ENCODE measurements at places on chromosomes 12 and 14.

GRCh38 chr12:54475537-54475936 is 2.1 kb upstream of the GTSF1 start:
- DNase-seq, result no peak

GRCh38 chr14:56195704-56196103 is 77.5 kb downstream of the PELI2 start:
- DNase-seq, result peak; percentile 84

GRCh38 chr12:70451528-70451927 is 85.4 kb downstream of the KCNMB4 start:
- DNase-seq, result no peak

DNA sequence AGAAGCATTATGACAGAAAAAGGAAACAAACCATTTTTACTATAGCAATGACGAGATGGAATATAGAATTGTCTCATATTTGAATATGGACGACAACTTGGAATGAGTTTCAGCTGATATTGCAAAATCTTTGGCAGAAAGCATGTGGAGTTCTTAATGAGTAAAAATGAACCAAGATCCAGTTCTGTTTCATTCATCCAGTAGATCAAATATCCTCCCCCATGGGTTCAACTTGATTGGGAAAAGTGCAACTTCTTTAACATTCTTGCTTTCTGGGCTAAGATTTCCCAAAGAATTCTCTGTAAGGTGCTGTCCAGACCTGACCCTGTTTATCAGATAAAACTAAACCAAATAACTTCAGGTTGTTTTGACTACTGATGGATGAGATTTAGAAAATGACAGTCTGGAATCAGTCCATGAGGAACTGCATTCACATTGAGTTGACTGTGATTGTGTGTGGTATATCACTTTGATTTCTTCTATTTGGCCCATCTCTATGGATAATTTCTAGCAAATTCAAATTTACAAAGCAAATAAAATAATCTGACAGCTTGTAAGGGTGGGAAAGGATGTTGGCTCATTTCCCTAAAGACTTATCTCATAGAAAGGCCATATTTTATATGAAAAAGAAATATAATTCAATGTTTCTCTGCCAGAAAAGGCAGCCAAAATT is 267.4 kb downstream of the ADAMTS20 start:
- no peak for DNase-seq

GRCh38 chr14:37139710-37140109 is 32.7 kb downstream of the SLC25A21 start:
- DNase-seq, result no peak

DNA sequence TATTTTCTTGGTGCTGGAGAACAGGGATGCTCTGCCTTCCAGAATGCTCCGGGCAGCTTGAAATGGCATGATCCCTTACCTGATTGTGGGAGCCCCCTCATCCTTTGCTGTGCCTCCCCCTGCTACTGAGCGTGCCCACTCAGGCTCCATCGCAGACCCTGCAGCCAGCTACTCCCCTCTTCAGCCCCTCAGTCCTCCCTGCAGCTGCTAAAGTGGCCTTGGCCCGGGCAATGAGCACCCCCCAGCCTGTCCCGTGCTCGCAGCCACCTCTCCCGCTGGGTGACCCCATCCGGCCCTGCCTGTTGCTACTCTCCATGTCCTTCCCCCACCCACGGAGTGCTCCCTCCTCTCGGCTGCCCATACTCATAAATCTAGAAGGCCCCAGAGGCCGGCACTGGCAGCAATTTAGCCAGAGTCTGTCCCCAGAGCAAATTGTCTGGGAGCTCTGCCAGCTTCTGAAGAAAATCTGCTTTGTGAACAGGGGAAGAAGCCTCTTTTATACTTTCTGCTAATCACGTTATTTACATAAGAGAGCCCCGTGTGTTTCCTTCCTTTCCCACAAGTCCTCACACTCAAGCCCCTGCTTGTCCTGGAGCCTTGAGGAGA is 143.7 kb upstream of the FRMD6 start:
- DNase-seq, result no peak

GRCh38 chr12:42129595-42130204 is 15.0 kb downstream of the GXYLT1 start:
- DNase-seq, result peak; percentile 38

DNA sequence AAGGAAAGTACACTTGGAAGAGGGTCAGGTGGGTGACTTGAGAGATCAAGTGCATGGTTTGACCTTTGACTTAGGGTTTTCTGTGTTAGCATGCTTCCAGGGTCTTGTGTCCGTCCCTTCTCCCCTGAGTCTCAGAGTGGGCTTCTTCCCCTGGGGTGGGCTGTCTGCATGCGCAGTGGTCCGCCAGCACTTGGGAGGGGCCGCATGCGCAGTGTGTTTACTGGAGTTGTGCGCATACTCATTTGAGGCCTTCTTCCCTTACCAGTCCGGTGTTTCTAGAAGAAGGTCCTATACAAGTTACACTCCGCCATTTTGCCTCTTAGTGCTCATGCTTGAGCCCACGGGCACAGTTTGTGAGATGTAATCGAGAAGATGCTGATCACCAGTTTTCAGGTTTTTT is 58.5 kb downstream of the RIN3 start:
- DNase-seq, result no peak

DNA sequence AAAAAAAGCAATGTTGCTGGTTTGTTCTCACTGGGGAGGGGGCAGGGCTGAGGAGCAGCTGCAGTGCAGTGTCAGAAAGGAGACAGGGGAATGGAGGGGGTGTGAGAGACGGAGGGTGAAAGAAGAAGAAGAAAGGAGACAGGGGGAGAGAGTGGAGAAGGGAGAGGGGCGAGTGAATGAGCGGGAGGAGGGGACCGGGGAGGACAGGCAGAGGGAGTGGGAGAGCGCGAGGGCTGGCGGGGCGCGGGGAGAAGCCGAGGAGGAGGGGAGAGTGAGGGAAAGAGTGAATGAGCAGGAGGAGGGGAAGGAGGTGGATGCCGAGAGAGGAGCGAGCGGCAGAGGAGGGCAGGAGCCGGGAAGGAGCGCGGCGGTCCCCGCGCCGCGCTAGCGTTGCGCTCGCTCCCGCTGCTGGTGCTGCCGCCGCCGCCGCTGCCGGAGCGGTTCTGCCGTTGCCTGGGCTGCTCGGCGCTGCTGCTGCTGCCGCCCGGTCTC is at the start of gene NOVA1:
NOVA1 (minus strand) TSS at position 445 of the 492 bp plus-strand sequence. CDS start 597 bp downstream, outside the sequence.
- DNase-seq, result no peak

DNA sequence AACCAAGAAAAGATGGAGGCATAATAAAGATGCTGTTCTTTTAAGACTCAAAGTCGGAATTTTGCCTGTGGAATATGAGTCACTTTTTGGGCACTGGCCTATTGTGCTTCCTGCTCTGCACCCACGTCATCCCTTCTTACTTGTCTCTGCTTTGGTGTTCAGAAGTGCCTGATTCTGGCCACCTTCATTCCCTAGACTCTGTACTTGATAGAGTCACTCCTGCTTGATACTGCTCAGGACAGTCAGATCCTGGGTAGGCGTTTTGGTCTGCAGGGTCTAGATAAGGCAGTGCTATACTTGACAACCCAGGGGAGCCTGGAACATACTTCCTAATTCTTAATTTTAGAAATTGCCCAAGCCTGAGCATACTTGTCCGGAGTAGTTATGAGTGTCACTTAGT is 1.9 kb downstream of the LRRK2 start:
- DNase-seq, result no peak

DNA sequence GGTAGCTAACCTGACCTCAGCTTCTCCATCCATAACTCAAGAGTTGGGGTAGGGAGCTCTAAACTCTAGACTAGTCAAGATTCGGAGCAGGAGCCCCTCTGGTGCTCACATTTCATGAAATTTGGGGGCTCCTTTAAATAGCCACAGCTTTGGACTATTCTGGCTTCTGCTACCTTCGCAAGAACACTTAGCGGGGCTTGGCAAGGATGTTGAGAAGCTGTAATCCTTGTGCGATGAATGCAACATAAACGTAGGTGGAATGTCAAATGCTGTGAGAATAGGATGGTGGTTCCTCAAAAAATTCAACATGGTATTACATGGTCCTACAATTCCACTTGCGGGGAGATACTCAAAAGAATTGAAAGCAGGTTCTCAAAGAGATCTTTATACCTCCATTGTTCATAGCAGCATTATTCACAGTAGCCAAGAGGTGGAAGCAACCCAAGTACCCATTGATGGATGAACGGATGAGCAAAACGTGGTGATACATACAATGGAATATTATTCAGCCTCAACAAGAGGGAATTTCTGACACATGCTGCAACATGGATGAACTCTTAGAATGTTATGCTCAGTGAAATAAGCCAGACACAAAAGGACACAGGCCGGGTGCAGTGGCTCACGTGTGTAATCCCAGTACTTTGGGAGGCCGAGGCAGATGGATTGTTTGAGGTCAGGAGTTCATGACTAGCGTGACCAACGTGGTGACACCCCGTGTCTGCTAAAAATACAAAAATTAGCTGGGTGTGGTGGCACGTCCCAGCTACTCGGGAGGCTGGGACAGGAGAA is 73.8 kb downstream of the ACTN1 start:
- no peak for DNase-seq

GRCh38 chr14:28719130-28719529 is 47.5 kb upstream of the FOXG1 start:
- DNase-seq, result no peak

DNA sequence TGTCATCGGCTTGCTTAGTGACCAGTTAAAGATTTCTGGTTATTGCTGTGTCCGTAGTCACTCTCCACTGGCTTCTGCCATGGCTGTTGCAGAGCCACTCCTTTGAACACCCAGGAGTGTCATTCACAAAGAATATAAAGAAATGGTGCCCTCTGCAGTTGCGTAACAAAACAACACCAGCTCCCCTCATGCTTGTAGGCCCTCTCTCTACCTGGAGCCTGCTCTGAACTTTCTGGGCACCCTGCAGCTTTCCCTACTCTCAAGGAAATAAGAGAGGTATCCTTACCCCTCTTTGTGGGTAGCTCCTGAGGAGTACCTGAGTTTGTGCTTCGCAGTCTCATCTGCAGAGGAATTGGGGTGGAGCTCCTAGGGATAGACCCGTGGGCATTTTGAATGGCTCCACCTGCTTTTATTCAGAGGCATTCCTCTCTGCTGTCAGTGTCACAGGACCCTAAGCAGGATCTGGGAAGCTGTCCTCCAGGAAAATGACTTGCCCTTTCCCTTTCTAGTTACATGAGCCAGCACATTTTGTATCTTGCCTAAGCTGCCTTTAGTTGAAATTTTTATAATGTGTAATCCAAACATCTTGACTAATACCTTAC is 97.2 kb upstream of the TMEM260 start:
- no peak for DNase-seq

DNA sequence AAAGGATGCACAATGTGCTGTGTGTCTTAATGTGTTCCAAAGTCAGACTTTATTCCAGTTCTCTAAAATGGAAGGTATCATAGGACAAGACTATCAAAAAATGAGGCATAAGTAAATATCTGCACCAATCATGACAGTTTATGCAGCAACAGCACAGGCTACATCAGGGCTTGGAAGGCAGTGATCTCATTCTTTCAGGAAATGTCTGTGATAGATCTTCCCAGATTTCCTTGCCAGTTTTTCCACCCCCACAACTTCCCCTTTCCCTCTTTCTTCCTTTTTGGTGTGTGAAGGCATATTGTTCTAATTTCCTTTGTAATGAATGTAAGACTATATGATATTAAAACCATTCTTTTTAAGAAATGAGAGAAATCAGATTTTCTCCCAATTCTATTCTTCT is 326.7 kb downstream of the ATP23 start:
- DNase-seq, result no peak

- no peak for DNase-seq
These were observed 35.9 kb upstream of the GSC start for GRCh38 chr14:94805680-94806288.

DNA sequence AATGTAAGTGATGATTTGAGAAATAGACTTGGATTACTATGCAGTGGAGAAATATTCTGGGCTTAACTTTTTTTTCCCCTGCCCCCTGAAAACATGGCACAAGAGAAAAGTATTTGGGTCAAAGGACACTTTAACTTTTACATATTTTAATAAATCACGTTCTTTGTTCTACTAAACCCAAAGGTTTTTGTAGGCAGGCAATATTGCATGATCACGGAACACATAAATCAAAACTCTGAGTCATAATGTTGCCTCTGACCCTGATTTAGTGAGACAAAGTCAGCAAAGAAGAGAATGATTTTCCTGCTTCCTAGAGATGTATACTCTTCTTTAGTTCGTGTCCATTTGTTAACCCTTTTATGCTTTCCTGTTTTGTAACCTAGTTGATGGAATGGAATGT is 38.0 kb downstream of the ABCD2 start:
- DNase-seq, result no peak

DNA sequence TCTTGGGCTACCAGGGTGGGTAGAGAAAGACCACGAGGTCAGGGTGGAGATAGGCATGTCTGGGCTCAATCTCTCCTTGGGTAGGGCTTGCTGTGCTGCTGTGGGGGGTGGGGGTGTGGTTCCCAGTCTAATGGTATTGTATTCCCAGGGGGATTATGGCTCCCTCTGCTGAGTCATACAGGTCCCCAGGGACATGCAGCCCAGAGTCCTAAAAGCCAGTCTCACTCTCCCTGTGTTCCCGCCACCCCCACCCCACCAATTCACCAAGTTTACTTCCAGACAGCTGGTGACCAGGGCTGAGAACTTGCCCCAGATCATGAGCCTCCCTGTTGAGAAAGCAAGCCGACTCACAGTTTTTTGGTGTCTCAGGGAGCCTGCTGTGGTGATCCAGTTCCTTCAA is 367.6 kb downstream of the C12orf75 start:
- DNase-seq, result no peak

GRCh38 chr12:51262758-51263177 is 7.4 kb downstream of the SMAGP start:
- DNase-seq, result no peak

DNA sequence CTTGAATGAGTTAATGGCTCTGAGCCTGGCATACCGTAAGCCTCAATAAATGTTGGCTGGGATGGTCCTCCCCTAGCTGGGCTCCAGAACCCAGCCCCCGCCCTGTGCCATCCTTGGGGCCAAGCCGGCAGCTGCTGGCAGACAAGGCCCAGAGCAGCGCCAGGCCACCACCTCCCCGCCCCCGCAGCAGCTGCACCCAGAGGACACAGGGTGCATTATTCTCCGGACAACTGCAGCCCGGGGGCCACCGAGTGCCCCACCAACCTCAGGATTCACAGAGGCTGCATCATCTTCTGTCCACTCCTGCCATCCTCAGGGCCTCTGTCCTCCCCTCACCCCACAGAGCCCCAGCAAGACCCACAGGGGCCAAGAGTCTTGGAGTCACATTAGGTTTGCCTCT is 92.7 kb downstream of the NCOR2 start:
- no peak for DNase-seq

GRCh38 chr12:126627596-126627995 is 1562.4 kb downstream of the AACS start:
- no peak for DNase-seq

- DNase-seq, result no peak
These were observed 274.5 kb upstream of the SOX5 start for GRCh38 chr12:24223926-24224325.

Data from CD4-positive, CD25-positive, alpha-beta regulatory T cell (primary cell).